Fibroblast of villous mesenchyme (primary cell): ENCODE measurements at places on chromosomes 3 and 15. TPM values are rescaled to one million over a fixed set of nuclear protein-coding genes. Genes with fewer than 3 reads are reported as not detected.

GRCh38 chr15:65937476-65937875, 68.2 kb downstream of the RAB11A start:
- no peak for DNase-seq

Gene PLSCR5
- not detected in 2 replicates for total RNA-seq

DNA sequence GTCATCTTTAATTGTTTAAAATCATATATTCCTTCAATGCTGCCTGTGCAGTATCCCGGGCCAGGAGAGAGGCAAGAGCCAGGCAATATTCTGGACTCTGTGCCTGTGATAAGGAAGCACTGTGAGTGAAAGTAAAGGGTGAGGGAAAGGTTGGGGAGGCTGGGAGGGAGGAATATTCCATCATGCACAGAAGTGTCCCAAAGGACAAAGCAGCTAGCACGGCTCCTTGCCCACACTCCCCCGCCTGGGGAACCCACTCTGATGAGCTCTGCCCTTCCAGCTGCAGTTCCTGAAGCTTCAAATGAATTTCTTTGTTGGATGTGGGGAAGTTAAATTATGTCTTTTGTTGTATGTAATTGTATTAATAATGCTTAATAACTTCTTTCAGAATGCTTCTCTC, 1.5 kb upstream of the PRICKLE2 start:
- DNase-seq: no peak

DNA sequence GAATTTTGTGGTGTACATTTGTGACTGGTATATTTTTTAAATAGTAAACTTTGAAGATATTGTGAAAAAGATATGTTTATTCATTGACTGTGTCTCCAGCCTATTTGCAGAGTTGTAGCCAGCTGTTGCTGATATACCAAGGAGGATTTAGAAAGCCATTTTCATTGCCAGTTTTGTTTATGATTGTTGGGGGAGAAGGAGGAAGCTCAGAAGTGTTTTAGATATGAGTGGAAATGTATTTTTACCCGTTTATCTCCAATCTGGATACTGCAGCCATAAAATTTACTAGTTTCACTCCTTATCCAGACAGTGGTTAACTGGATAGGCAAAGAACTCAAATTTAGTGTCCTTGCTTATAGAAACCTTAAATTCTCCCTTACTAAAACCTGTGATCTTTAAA, 18.8 kb downstream of the ATP11B start:
- DNase-seq: peak; percentile 88

DNA sequence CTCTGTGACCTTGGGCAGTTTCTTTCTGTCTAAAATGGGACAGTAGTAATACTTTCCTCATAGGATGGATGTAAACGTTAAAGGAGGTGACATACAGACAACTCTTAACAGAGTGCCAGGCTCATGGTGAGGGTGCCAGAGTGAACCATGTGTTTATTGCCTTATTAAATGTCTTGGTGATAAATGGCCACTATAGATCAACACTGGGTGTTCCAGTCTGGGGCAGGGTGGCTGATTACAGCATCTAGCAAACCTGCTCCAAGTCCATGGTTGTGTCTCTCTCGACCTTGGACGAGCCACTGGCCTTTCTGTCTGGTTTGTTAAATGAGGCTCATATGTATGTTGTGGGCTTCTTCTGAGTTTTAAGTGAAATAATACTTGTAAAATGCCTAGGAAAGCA, 75.1 kb downstream of the TRAK1 start:
- DNase-seq: no peak

Gene GOLGA8Q
- 0.43 and 0.97 TPM in 2 replicates for total RNA-seq

DNA sequence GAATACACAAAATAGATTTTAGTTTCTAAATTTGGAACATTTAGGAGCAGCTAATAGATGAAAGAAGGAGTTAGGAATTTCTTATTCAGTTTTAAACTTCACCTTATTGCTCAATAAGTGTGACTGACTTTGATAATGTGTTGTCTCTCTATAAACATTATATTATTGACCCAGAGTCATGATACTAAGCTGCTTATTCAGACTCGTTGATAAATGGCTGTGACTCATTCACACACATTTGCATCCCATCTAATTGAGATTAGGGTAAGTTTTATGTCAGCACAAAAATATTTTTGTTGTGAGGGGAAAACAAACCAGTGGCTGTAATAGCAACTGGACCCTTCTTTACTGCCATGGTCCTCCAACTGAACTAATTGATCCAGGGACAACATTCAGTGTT, 137.6 kb downstream of the GOLIM4 start:
- DNase-seq: peak; percentile 53

DNA sequence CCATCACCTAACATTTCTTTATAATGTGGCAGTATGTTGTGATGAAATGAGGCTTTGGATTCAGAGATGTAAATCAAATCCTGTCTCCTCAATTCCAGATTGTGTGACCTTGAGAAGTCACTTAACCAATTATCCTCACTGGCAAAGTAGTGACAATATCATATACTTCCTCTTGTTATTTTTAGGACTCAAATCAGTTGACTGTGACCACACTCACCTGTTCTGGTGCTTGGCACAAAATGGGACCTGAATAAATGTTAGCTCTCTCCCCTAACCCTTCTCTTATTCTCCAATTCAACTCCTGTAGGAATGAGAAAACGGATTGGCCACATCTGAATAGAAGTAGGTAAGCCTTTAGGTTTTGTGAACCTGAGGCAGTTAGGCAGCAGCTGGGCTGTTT, 42.1 kb downstream of the IQCH start:
- no peak for DNase-seq

DNA sequence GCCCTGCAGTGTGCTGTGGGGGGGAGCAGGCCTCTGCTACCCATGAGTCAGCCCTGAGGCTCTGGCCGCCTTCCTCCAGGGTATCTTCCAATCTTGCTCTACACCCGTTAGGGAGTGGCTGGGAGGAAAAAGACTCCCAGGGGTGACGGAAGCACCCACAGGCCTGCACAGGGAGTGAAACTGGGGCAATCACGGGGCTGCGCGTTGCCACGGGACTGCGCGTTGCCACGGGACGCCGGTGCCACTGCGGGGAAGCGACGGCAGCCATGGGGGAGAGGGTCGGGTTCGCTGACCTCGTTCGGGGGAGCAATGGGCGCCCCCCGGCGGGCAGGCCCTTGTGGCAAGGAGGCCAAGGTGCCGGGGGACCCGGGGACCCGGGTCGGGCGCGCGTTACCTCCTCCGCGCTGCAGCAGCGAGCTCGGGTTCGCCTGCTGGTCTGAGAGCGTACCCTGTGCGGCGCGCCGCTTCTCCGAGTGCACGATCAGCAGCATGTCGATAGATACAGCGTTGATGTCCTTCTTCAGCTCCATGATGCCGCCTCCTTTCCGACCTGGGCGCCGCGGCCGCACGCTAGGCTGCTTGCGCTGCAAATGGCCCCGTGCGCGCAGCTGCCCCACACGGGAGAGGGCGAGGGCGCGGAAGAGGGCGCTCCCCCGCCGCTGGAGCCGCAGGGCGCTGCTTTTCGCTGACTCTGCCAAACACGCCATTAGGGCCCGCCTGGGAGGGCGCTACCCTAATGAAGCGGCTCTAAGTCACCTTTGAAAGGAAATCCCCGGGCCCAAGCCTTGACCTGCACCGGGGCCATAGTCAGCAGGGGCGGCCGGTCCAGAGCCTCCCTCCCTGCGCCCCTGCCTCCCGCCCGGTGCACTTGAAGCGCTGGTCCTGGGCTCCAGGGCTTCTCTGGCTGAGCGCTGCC, at the start of gene KY:
Gene KY, minus strand, starts transcription at position 592 of the 916 bp plus-strand sequence. Its CDS starts 62 bp downstream, at position 530.
- DNase-seq: peak; percentile 18

DNA sequence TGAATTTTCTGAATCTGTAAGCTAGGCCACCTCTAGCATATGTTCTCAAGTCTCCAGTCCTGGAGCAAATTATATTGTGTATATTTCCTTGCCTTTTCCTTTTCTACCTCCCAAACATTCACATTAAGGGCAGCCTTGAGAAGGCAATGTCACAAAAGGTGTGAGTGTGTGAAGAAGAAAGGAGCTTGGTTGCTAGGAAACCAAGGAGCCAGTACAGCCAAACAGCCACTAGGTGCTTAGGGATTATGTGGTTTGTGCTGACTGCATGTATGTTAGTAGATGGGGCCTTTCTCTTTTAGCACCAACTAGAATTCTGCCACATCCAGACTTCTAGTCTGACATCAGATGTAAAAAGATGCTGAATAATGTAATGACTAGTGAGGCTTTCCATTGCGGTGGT, 118.8 kb upstream of the DAZL start:
- DNase-seq: peak; percentile 6

DNA sequence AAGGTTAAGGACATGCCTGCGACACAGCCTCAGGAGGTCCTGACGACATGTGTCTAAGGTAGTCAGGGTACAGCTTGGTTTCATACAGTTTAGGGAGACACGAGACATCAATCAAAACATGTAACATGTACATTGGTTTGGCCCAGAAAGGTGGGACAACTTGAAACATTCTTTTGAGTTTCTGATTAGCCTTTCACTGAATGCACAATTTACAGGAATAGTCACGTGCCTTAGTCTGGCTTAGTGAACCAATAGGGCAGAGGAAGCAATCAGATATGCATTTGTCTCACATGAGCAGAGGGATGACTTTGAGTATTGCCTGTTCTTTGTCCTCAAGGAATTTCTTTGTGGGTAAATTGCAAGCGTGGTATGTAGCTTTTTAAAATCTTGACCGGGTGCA, 24.5 kb upstream of the HDAC11 start:
- no peak for DNase-seq

Gene SCAANT1
- total RNA-seq: not detected in 2 replicates

Gene IQCF5
- total RNA-seq: not detected in 2 replicates

- peak; percentile 78 for DNase-seq
Observed at GRCh38 chr3:152051501-152052404, 178.3 kb downstream of the SUCNR1 start.

- DNase-seq: peak; percentile 46
Observed at GRCh38 chr15:32959077-32959476, 235.4 kb downstream of the FMN1 start.

Gene ZMAT3
- total RNA-seq: 24.8 and 44.9 TPM in 2 replicates

- peak; percentile 76 for DNase-seq
Observed at GRCh38 chr3:45987368-45988291, 8.0 kb downstream of the FYCO1 start.

- DNase-seq: no peak
Observed at GRCh38 chr3:166291186-166291955, 454.1 kb upstream of the BCHE start.
